Activated CD4-positive, alpha-beta memory T cell treated with anti-CD3 and anti-CD28 coated beads, Interleukin-2, amount 10 ng/mL, durations not matched to agents 7 days and 5 days (primary cell): ENCODE measurements at places on chromosomes 7 and 10. TPM values are rescaled to one million over a fixed set of nuclear protein-coding genes. Genes with fewer than 3 reads are reported as not detected.

The SPDYE2 gene
- total RNA-seq: not detected

The NEBL gene
- not detected for total RNA-seq

The KIAA1549 gene
- total RNA-seq: 0.33 TPM

The CYP3A7 gene
- total RNA-seq: not detected

The SPDYE6 gene
- total RNA-seq: not detected

The AKR1D1 gene
- not detected for total RNA-seq

GRCh38 chr10:91709394-91709798 lies 76.5 kb upstream of the PPP1R3C start:
- H3K27me3 ChIP-seq: peaks cover 22% of the 10 kb centered on the region
- no peaks in the 10 kb centered on the region for H3K36me3 ChIP-seq
- no peak overlapping the region for H3K4me3 ChIP-seq
- no peaks in the 10 kb centered on the region for H3K4me1 ChIP-seq
- no peak overlapping the region for H3K27ac ChIP-seq
- DNase-seq: no peak

- no peaks in the 10 kb centered on the region for H3K4me1 ChIP-seq
- no peaks in the 10 kb centered on the region for H3K36me3 ChIP-seq
- H3K27me3 ChIP-seq: no peaks in the 10 kb centered on the region
These were observed 765.1 kb upstream of the POM121L12 start for GRCh38 chr7:52270301-52270700.

DNA sequence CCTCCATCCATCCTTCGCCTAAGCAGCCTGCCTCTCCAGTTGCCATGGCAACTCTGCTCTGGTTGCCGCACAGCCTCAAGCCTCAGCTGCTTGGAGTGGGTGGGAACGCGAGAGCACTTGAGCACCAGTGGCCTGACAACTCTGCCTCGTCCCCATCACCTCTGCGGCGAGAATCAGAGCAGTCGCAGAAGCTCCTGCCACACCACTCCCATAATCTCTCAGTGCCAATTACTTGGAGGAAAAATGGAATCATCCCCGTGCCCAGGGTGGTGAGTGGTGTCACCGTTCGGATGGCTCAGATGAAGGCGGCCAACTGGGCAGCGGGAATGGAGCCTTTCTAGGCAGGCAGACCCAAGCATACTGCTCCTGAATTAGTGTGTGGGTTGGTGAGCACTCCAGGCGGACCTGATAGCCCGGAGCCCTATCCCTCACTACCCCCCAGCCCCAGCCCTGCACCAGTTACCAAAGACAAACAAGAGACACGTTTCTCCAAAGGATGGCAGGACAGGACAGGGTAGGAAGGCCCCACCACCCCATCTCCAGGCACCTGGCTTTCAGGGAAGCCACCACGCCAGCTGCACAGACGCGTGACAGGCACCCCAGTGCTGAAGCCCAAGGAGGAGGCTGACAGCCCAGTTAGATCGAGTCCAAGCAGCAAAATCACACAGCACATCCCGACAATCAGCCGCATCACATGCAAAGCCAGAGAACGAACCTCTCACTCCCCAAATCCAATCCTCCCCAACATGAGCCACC lies 335.4 kb downstream of the PTPRN2 start:
- no peak overlapping the region for H3K27ac ChIP-seq
- no peaks in the 10 kb centered on the region for H3K4me1 ChIP-seq
- H3K27me3 ChIP-seq: no peaks in the 10 kb centered on the region
- H3K36me3 ChIP-seq: no peaks in the 10 kb centered on the region
- no peak for DNase-seq

- no peak overlapping the region for H3K27ac ChIP-seq
- peaks cover 20% of the 10 kb centered on the region for H3K4me1 ChIP-seq
- peaks cover 11% of the 10 kb centered on the region for H3K36me3 ChIP-seq
- no peak for DNase-seq
These were observed 56.6 kb downstream of the INPP5A start for GRCh38 chr10:132593900-132594876.

DNA sequence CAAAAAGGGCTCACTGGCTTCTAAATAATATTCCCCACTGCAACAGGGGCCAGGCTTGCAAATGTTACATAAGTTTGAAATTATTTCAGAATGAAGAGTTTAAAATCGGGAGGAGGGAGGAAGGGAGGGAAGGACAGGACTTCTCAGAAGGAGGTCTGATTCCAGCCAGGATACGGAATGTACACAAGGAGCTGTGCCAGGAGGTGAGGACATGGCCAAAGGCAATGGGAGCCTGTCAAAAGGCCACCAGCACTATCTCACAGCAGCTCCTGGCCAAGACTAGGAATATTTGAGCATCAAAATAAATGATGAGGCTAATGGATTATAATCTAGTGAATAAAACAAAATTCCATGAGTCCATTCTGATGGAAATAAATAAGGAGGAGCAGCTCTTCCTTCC lies 18.6 kb upstream of the DRGX start:
- H3K36me3 ChIP-seq: no peaks in the 10 kb centered on the region
- no peak overlapping the region for H3K27ac ChIP-seq
- H3K4me1 ChIP-seq: no peaks in the 10 kb centered on the region

- no peaks in the 10 kb centered on the region for H3K36me3 ChIP-seq
- H3K27ac ChIP-seq: no peak overlapping the region
- no peaks in the 10 kb centered on the region for H3K27me3 ChIP-seq
- no peaks in the 10 kb centered on the region for H3K4me1 ChIP-seq
- H3K4me3 ChIP-seq: no peak overlapping the region
These were observed 1203.5 kb downstream of the TYW1 start for GRCh38 chr7:68200051-68200670.

GRCh38 chr7:152086513-152086912 lies 61.0 kb downstream of the GALNT11 start:
- H3K27ac ChIP-seq: no peak overlapping the region
- no peaks in the 10 kb centered on the region for H3K27me3 ChIP-seq
- no peaks in the 10 kb centered on the region for H3K4me1 ChIP-seq
- peaks cover 15% of the 10 kb centered on the region for H3K36me3 ChIP-seq

- peaks cover 54% of the 10 kb centered on the region for H3K36me3 ChIP-seq
- no peak for DNase-seq
- H3K4me3 ChIP-seq: no peak overlapping the region
- H3K4me1 ChIP-seq: peaks cover 7% of the 10 kb centered on the region
These were observed 48.6 kb downstream of the CUL1 start for GRCh38 chr7:148747274-148747673.

GRCh38 chr10:70362328-70362727 lies 20.1 kb downstream of the LRRC20 start:
- H3K4me3 ChIP-seq: no peak overlapping the region
- no peaks in the 10 kb centered on the region for H3K36me3 ChIP-seq
- H3K27me3 ChIP-seq: no peaks in the 10 kb centered on the region
- H3K4me1 ChIP-seq: peaks cover 24% of the 10 kb centered on the region
- no peak overlapping the region for H3K27ac ChIP-seq
